Naive thymus-derived CD8-positive, alpha-beta T cell (primary cell): ENCODE measurements at places on chromosomes 2 and 18.
A peak's percentile ranks its signal among the peaks of the same experiment; 100 is the strongest.

GRCh38 chr2:231272991-231273390 lies 74.6 kb downstream of the ARMC9 start:
- no peak overlapping the region for H3K27ac ChIP-seq
- peaks cover 23% of the 10 kb centered on the region for H3K36me3 ChIP-seq
- H3K27me3 ChIP-seq, result no peaks in the 10 kb centered on the region
- no peaks in the 10 kb centered on the region for H3K4me1 ChIP-seq
- no peak overlapping the region for H3K4me3 ChIP-seq
- no peak for DNase-seq

DNA sequence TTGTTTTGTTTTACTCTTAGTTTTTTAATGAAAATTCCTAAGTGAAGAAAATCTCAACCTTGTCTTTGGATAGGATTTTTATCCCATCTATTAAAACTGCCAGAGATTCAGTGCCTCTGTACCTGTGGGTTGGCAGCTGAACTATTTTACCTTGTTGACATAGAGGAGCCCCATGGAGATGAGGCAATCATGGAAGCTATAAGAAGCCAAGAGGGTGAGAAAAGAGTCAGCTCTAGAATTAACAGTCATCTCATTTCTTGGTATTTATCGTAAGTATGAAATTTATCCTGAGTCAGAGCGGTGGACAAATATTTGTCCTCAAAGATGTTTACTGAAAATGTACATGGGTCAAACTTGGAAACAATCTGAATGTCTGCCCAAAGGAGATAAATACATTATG lies 35.8 kb upstream of the PGAP1 start:
- H3K27ac ChIP-seq, result no peak overlapping the region
- DNase-seq, result no peak
- no peaks in the 10 kb centered on the region for H3K27me3 ChIP-seq
- H3K4me3 ChIP-seq, result no peak overlapping the region

GRCh38 chr2:121356058-121356640 lies 71.1 kb upstream of the TFCP2L1 start:
- H3K27ac ChIP-seq, result no peak overlapping the region
- H3K4me3 ChIP-seq, result no peak overlapping the region
- no peaks in the 10 kb centered on the region for H3K27me3 ChIP-seq
- H3K36me3 ChIP-seq, result peaks cover 6% of the 10 kb centered on the region
- DNase-seq, result no peak

DNA sequence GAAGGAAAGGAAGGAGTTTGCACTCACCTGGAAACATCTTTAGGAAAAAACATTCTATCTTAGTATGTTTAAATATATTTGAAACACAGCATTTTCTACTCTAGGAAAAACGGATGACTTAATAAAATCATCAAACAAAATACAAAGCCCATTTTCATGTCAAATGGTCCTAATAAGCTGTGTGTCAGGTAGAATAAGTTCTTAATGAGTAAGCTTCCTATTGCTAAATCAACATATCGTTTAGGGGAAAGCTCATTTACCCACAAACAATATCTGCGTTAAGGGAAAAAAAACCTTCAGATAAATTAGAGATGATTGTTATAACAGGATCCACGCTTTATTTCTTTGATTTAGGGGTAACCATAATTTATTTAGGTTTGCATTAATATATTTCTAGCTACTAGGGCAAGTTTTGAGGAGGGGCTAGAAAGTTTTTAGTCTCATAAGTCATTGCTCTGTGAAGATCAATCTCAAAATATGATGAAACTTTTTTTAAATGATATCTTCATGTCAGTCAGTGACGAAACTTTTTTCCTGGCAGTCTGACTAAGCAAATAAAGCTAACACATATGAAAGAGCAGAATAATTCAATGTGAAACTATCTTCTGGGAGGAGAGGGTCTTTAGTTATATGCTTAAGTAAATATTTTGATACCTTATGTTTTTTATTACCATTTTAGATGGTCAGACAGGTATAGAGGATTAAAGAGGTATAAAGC lies 147.1 kb downstream of the WDSUB1 start:
- H3K27ac ChIP-seq, result no peak overlapping the region
- H3K4me3 ChIP-seq, result no peak overlapping the region
- H3K36me3 ChIP-seq, result no peaks in the 10 kb centered on the region

DNA sequence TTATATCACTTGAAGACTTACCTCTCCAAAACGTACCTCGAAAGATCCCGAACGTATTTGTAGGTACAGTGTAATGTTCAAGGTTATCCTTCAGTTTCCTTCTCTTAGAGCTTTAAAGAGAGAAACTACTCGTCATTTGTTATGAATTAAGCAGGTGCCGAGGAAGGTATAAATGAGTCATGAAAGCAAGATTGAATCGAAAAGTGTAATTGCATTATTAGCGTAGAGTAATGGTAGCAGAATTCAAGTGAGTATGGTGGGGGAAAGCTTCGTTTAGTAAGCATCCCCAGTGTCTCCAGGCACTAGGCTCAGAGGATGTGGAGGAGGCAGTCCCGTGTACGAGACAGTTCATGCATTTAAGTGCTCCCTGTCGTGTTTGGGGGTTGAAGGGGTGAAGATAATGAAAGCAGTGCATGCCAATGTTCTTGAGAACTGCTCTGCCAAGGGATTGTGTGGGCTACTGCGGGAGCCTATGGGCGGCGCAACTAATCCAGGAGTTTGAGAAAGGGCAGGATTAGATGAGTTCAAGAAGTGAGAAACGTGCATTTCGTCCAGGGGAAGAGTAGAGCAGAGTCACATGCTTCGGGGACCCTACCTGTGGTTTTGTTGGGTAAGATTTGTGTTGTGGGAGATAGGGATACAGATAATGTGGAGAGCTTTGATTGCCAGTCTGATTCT lies 858 bp downstream of the POLR1B start:
- H3K36me3 ChIP-seq, result peaks cover 5% of the 10 kb centered on the region
- H3K4me3 ChIP-seq, result no peak overlapping the region
- peaks cover 10% of the 10 kb centered on the region for H3K4me1 ChIP-seq

GRCh38 chr2:120710256-120710655 lies 25.4 kb upstream of the GLI2 start:
- H3K27ac ChIP-seq, result no peak overlapping the region
- no peaks in the 10 kb centered on the region for H3K36me3 ChIP-seq
- peaks cover 2% of the 10 kb centered on the region for H3K4me1 ChIP-seq
- DNase-seq, result no peak

DNA sequence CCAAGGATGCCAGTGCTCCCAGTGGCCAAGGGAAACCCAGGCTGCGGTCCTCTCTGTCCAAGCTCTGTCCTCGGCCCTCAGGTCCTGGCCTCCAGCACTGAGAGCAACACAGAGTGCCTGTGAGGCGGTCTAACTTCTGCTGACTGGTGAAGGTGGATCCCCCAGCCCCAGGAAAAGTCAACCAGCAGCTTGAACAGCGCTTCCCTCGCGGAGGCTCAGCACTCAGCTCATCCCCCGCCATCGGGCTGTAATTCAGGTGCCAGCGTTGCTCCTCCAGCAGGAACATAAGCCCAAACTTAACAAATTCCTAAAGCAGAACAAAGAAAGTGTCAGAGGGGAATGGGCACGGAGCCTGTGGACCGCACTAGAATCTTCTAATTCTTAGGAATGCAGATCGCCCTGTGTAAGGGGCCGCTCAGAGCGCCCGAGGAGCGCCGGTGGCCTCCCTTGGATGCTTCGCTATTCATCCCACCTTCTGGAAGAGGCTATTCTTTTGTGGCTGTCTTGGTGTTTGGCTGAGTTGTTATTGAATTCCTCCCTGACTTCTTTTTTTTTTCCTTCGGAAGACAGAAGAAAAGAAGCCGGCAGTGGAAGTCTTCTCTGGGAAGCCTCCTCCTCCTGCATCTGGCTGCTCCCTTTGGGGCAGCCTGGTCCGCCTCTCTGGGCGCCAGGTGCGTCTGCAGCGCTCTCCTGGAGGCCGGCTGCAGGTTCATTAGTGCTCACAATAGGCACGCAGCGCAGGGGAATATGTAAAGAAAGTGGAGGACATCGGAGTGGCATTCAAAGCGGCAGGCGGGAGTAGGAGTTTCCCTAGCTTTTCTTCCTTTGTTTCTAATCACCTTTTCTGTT lies 905.6 kb downstream of the TSN start:
- no peak overlapping the region for H3K27ac ChIP-seq
- no peak for DNase-seq
- H3K4me3 ChIP-seq, result no peak overlapping the region
- no peaks in the 10 kb centered on the region for H3K4me1 ChIP-seq
- H3K27me3 ChIP-seq, result no peaks in the 10 kb centered on the region

- no peak for DNase-seq
- H3K27ac ChIP-seq, result peak overlapping the region; percentile 99
- no peaks in the 10 kb centered on the region for H3K27me3 ChIP-seq
- H3K36me3 ChIP-seq, result no peaks in the 10 kb centered on the region
Observed at GRCh38 chr2:207167099-207167923, 1.6 kb upstream of the KLF7 start.

- DNase-seq, result no peak
- no peak overlapping the region for H3K4me3 ChIP-seq
- no peaks in the 10 kb centered on the region for H3K4me1 ChIP-seq
- H3K27ac ChIP-seq, result no peak overlapping the region
Observed at GRCh38 chr2:215427585-215427984, 8.3 kb downstream of the FN1 start.

- no peaks in the 10 kb centered on the region for H3K36me3 ChIP-seq
- no peak for DNase-seq
- H3K27me3 ChIP-seq, result peaks cover 42% of the 10 kb centered on the region
- peaks cover 24% of the 10 kb centered on the region for H3K4me1 ChIP-seq
Observed at GRCh38 chr2:54456612-54457322, 640 bp downstream of the SPTBN1 start.

- H3K27ac ChIP-seq, result no peak overlapping the region
- H3K4me1 ChIP-seq, result no peaks in the 10 kb centered on the region
- DNase-seq, result no peak
- no peaks in the 10 kb centered on the region for H3K36me3 ChIP-seq
- no peaks in the 10 kb centered on the region for H3K27me3 ChIP-seq
Observed at GRCh38 chr2:137525641-137526190, 438.6 kb upstream of the HNMT start.

DNA sequence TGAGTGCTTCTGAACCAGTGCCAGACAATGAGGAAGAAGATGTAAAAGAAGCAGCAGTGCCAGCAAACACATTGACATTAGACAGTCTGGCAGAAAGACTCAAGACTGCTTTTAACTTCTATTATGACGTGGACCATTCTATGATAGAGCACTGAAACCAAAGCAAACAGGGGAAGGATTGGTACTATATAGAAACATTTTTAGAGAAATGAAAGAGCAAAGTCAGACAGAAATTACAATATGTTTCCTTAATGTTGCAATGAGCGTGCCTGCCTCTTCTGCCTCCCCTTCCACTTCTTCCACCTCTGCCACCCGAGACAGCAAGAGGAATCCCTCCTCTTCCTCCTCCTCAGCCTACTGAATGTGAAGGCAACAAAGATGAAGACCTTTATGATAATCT lies 39.7 kb downstream of the DHX57 start:
- no peak overlapping the region for H3K4me3 ChIP-seq
- no peak overlapping the region for H3K27ac ChIP-seq
- H3K36me3 ChIP-seq, result peaks cover 72% of the 10 kb centered on the region
- no peaks in the 10 kb centered on the region for H3K27me3 ChIP-seq
- no peak for DNase-seq
